ENCODE measurements at places on chromosomes 3 and 15.

DNA sequence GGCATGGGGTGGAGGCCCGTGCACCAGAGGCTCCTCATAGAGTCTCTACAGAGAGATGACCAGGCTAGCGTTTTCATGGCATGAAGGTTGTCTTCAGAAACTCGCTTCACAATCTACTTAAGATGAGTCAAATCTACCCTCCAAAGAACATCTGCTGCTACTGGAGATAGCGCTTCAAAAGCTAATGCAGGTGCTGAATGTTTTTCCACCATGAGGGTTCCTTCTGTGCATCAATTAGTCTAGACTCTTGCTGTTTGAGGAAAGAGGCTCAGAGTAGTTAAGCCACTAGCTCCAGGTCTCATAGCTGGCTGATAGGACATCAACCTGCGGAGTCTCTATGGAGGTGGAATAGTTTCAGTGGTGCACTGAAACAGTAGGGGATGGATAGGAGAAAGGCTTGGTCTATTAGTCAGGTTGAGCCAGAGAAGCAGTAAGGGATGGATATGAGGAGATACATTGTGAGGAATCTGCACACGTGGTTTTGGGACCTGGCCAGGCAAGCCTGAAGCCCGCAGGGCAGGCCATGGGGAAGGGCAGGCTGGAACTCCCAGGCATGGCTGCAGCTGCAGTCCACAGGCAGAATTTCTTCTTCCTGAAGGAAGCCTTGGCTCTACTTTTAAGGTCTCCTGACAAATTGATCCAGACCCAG is 117.5 kb downstream of the APBA2 start:
- DNase-seq = no peak

DNA sequence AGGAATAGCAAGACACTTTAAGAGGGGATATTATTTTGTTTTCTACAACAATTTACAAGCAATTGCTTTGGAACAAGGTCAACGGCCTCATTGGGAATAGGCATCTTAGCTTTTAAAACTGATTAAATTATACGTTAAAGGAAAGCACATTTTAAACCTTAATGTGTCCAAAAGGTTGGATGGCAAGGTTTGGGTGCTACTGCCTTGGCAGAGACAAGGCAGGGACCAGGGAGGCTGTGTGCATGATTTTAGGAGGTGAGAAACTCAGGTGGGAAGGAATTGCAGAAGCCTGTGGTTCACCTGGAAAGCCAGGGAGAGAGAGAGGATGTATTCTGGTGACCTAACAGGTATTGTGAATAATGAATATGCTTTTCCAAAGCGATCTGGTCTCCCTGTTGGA is 54.3 kb downstream of the TGFBR2 start:
- no peak for DNase-seq

DNA sequence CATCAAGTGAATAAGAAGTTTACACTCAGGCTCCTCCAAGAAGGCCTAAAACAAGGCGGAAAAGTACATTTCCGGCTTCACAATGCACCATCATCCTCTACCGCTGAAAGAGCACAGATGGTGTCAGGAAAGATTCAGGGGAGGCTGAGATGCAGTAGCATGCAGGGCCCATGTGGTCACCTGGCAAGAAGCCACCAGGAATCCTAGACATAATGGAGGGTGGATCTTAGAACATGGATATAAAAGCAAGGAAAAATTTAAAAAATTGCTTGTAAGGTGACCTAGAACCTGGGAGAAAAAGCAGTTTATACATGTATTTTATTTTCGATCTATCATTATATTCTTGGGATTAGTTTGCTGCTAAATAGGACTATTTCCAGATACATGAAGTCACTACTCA is 21.9 kb upstream of the OTOL1 start:
- no peak for DNase-seq

DNA sequence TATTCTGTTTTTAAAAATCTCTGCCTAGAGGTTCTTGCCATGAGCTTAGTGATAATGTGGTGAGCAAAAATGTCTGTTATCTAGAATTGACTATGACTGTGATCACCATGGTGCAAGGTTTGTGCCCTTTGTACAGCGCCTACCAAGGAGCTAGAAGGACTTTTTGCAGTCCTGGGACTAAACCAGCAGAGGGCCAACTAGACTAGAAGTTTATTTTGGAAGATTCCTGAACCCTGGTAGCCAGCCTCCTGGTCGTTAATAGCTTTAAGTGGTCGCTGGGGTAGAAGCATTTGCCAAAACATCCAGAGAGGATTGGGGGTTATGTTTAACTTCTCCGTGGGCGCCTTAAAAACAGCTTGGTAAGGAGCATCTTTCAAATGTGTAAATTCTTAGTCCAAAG is 7.8 kb downstream of the SCG5 start:
- DNase-seq = no peak

GRCh38 chr15:82971218-82971984 is 14.6 kb upstream of the RAMAC start:
- DNase-seq = no peak
